ENCODE measurements at places on chromosomes 7 and 10.

- peak; percentile 21 for DNase-seq
Observed at GRCh38 chr7:18846765-18847215, 270.6 kb downstream of the TWIST1 start.

- no peak for DNase-seq
Observed at GRCh38 chr7:7889791-7890568, 78.6 kb upstream of the GLCCI1 start.

DNA sequence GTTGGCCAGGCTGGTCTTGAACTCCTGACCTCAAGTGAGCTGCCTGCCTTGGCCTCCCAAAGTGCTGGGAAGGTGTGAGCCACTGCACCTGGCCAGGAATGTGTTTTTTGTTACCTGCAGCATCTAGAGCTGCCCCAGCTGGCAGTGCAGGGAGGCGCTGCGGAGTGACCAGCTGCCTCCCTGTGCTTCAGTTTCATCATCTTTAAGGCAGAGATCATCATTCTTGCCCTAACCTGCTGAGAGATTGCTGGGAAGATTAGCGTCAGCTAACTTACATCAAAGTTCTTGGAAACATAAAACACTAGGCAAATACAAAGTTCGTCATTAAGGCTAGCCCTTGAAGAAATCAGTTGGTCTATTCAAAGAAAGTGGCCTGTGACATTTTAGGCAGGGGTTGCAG is 2.3 kb downstream of the ZNF282 start:
- no peak for DNase-seq

DNA sequence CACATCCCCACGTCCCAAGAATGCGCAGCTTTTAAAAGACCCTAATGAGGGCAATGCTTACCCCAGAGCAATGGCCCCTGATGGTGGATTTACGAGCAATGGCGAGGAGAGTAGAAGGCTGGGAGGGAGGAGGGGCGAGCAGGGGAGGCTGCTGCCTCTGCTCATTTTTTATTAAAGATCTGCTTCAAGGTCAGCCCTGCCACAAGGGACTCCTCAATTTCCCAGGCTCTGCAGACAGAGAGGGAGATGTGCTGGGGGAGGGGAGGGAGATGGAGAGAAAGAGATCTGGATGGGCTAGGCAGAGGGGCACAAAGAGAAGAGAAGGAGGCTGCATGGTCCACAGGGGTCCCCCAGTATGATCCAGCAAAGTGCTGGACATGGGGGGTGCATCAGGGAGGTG is 7.8 kb upstream of the SRRM3 start:
- no peak for DNase-seq

GRCh38 chr7:14836571-14837189 is 65.9 kb downstream of the DGKB start:
- DNase-seq = peak; percentile 95

DNA sequence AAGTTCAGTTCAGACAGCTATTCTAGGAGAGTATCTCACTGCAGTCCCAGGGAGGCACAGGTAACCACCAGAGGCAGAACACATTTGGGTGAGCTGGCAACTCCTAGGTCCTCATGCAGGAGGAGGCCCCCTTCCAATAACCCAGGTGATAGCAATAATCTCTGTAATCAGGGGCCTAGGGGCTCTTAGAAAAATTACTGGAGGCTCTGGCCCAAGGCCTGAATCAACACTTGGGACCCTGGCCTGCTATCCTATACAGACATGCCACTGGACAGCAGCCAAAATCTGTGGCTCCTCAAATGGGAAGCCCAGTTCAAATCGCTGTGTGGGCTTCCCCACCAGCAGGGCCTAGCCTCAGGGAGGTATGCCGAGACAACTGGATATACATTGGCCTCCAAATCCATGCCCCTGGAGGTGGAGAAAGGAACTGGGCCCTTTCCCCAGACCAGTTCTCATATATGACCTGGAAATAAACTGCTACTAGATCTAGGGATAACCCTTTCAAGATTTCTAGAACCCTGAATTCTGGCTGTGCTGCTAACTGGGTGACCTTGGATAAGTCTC is 1.6 kb downstream of the AVPI1 start:
- DNase-seq = no peak

- no peak for DNase-seq
Observed at GRCh38 chr7:38312821-38313220, 39.4 kb upstream of the TARP start.

GRCh38 chr7:1181640-1182039 is 21.6 kb upstream of the ZFAND2A start:
- no peak for DNase-seq

- no peak for DNase-seq
Observed at GRCh38 chr7:17305387-17306171, 7.1 kb downstream of the AHR start.

GRCh38 chr7:71504697-71505441 is 372.9 kb downstream of the GALNT17 start:
- no peak for DNase-seq

DNA sequence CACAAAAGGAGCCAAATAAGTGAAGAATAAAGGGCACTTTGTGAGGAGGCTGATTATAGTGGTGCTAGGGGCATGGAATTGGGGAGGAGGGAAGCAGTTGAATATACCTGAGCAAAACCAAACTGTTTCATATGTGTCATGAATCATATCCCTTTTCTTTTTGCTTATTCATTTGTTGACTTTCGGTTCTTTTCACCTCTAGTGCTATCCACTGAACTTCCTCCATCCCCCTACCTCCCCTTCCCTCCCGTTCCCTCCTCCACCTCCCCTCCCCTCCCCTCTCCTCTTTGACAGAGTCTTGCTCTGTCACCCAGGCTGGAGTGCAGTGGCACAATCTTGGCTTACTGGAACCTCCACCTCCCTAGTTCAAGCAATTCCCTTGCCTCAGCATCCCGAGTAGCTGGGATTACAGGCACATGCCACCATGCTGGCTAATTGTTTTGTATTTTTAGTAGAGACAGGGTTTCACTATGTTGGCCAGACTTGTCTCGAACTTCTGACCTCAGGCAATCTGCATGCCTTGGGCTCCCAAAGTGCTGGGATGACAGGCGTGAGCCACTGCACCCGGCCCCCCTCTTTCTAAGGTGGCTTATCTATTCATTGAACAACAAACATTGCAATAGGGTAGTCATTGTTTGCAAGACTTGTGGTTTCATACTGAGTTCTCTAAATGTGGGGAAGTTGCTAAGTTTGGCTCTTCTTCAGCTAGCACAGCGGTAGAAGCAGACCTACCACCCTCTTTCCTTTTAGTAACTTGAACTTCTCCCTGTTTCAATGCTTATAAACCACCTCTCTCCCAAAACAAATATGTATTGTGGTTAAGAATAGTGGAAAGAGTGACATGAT is 150.4 kb upstream of the PRPS1L1 start:
- no peak for DNase-seq

DNA sequence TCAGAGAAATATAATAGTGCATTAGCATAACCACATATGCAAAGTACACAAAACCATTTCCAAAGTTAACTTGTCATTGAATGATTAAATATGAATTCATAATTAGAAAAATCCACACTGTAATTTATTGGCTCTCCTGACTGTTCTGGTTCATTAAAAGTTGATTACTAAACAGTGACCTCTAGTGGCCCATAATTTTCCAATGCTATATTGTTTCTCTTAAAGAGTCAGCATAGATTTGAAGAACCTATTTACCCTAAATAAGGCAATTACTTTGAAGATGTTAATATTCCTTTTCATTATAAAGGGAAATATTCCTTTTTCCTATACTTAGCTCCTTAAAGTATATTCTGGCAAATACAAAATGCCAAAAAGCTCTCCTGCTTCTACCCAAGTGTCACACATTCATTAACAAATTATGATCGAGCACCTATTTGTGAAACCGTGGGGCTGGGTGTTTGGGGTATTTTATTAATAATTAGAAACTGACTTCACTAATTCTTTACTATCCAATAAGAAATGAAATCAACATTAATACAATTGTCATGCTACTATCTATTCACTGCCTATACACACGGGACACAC is 86.2 kb downstream of the HIBADH start:
- peak; percentile 85 for DNase-seq

- DNase-seq = no peak
Observed at GRCh38 chr10:88661018-88661417, 3.2 kb upstream of the LIPF start.

DNA sequence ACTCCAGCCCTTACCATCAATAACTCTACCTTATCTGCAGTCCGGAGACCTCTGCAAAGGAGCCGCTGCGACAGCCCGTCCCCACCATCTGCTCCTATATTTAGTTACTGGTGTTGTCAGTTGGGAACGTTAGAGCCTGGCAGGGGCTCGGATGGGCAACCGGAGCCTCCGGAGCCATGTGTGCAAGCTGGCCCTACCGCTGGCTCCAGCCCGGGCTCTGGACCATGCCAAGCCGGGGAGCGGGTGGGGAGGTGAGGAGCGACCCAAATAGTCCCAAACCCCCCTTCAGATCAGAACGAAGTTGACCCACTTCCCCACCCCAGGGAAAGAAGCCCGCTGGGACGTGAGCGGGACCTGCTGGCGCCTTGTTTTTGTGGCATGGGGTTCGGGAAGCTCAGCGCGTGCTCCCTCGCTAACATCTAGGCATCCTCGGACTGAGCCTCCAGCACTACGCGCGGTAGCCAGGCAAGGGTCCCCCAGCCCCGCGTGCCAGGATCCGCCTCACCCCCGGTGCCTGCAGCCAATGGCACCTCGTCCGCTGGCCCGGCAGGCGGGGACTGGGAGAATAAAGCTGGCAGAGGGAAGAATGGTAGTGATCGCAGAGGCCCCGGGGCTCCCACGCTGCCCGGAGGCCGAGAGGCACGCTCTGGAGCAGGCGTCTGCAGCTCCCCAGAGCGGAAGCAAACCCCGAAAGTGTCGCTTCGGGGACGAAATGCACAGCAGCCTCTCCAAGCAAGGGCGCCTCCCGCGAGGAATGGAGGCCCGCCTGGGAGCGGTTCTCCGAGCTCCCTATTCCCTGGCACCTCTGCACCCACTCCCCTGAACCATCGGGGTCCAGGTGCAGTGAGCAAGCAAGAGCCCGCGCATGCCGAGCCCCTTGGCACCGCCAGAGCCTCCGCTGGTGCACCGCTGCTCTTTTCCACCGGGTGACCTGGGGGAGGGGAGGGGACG is 679 bp downstream of the LRRC20 start:
- DNase-seq = peak; percentile 48

DNA sequence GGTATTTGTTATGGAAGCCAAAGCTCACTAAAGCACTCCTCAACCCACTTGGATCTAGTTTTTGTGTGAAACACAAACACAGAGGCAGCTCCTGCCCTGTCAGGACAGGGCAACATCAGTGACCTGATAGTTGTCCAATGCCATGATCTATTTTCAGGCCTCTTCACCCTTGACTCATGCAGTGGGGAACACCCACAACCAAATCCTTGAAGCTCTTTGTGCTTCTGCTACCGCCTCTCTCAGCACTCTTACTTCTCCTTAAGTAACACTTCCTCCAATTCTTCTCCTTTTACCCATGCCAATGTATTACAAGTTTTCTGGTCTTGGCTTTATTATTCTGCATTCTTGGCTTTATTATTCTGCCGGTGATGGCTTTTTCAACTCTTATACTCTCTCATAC is 425.3 kb downstream of the INHBA start:
- no peak for DNase-seq

DNA sequence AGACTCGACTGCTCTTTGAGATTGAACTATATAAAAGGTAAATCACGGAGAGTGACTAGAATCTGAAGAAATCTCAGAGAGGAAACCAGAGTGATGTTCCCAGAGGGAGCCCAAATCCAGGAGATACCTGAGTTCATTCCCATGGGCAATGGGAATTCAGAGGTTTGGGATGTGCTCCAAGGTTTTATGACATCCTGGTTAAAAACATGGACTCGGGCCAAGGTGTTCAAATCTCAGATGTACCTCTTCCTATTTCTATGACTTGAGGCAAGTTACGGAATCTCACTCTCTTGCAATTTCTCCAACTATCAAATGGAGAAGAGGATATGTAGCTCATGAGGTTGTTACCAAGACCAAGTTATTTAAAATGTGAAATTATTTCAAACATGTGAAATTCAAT is 54.5 kb upstream of the RAB18 start:
- DNase-seq = no peak

GRCh38 chr7:18698258-18698734 is 202.7 kb downstream of the HDAC9 start:
- DNase-seq = no peak

DNA sequence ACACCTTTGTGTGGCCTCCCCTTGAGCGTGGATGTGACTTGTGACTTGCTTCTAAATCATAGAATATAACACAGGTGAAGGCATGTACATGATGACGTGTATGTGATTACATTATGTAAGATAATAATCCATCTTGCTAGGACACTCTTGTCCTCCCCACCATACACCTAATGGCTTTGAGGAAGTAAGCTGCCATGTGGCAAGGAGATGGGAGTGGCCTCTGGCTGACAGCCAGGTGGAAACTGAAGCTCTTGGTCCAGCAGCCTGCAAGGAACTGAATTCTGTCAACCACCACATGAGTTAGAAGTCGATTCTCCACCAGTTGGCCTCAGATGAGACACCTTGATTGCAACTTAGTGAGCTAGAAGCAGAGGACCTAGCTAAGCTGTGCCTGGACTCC is 67.4 kb upstream of the ELN start:
- no peak for DNase-seq

DNA sequence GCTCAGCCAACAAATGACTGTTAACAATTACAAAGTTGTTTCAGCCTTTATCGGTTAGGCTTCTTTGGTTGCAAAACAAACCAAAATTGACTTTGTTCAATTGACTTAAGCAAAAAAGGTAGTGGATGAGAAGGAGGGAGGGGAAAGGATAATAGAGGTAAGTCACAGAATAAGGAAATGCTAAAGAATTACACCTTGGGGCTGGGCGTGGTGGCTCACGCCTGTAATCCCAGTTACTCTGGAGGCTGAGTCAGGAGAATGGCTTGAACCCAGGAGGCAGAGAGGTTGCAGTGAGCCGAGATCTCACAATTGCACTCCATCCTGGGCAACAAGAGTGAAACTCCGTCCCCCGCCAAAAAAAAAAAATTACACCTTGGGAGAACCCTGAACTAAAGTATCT is 41.4 kb downstream of the AHCYL2 start:
- DNase-seq = no peak

- DNase-seq = peak; percentile 89
Observed at GRCh38 chr7:29350351-29350750, 155.8 kb downstream of the CHN2 start.

GRCh38 chr10:22623633-22624253 is 90.6 kb downstream of the PIP4K2A start:
- DNase-seq = no peak

GRCh38 chr10:87923233-87923632 is 59.8 kb downstream of the PTEN start:
- DNase-seq = no peak

Measured in NCI-H1417 (cell line).